ENCODE measurements at places on chromosomes 16 and 17. TPM values are rescaled to one million over a fixed set of nuclear protein-coding genes. Genes with fewer than 3 reads are reported as not detected.

- DNase-seq, result no peak
Observed at GRCh38 chr16:89442990-89443726, 47.2 kb downstream of the ANKRD11 start.

- no peak for DNase-seq
Observed at GRCh38 chr16:11303405-11304138, 22.4 kb upstream of the PRM1 start.

DNA sequence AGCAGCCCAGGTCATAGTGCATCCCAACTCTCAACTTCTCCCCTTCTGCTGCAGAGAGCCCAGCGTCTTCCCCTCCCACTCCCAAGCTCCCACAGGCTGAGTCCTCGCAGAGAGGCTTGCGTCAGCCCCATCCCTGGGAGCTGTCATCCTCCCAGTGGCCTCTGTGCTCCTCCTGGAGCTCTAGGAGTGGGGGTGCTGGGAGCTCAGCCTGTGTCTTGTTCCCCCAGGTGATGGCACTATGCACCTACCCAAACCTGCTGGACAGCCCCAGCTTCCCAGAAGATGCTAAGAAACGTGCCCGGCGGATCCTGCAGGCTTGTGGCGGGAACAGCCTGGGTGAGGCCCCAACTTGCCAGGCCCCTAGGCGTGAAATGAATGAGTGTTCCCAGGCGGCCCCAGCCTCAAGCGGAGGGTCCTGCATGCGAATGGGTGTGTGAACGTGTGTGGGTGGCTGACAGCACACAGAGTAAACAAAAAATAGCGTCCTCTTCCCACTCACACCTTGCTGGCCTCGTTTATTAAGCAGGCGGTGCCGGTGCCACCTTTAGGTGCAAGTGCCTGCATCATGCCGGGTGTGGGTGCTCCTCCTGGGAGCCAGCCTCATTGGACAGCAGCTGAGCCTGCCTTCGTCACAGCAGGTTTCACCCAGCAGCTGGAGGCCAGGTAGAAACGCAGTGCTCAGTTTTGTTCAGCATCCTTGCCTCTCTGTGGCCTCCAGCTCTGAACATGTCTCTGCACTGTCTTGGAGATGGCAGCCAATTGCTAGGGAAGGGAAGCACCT, 16.5 kb downstream of the GPT2 start:
- no peak for DNase-seq

DNA sequence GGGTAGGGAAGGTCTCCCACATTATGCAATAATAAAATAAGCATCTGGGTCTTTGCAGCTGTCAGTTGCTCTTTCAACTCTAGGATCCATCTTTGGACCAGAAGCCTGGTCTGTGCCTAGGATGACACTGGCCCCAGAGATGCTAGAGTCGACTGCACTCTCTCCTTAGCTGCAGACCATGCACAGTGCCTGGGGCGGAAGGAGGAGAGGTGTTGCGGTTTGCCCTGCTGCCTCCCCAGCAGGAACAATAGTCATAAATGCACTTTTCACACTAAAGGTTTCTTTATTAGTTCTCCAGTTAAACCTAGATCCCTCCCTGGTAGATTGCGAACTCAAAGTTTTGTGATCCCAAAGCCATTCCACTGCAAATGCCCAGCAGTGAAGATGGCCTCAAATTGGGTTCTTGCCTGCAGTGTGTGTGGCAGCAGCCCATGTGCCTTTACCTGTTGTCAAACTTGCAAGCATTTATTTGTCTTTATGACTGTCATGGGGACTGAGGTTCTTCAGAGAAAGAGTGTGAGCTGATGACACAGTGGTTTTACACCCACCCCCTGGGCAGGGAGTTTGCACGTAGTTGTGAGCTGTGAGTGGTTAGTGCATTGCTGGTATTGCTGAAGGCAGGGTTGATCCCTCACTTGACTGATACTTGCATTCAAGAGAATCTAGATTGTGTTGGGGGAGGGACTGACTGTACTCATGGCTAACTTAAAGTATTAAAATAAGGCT, 10.3 kb downstream of the ATXN1L start:
- no peak for DNase-seq

DNA sequence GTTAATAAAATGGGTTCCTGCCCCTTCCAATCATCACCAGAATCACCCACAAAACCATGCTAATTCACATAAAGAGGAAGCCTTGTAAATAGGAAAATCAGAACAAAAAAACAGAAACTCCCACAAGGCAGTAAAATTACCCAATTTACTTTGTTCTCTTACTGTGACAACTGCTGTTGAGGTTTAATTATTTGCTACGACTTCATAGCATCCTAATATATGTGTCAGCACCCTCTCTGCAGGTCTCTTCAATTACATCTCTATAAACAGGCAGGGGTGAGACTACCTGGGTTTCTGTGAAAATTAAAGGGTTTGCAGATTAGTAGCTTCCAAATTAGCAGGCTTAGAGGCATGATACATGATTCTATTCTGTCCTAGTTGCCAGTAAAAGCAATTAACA, 2.7 kb downstream of the WDR59 start:
- no peak for DNase-seq

DNA sequence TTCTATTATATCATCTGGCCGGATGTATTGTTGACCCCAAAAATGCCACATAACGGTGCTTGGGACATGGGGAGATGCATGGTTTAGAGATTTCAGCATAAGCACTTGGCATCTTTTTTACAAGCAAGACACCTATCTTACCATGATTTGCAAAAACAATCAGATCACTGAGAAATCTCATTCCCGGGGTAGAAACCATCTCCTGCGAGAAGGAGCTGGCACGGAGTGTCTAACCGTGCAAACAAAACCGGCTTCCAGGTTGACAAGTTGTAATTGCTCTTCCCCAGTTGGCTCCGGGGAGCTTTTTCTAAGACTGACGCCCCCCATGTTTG, 1.0 kb downstream of the SLC16A6 start:
- DNase-seq, result no peak

GRCh38 chr17:7329997-7330637, 982 bp upstream of the NEURL4 start:
- DNase-seq, result peak; percentile 71

GRCh38 chr16:56102906-56103305, 88.4 kb upstream of the GNAO1 start:
- DNase-seq, result no peak

GRCh38 chr17:28404812-28405570, 1.0 kb downstream of the SLC46A1 start:
- DNase-seq, result no peak

CCDC78 gene
- total RNA-seq, result 2.7 TPM

Data from CD4-positive, alpha-beta T cell (primary cell).